ENCODE measurements at places on chromosomes 16 and 17. TPM values are rescaled to one million over a fixed set of nuclear protein-coding genes. Genes with fewer than 3 reads are reported as not detected.

The ANKRD40CL gene
- total RNA-seq, result not detected

The CCL14 gene
- total RNA-seq, result 59.8 TPM

The C16orf96 gene
- not detected for total RNA-seq

The NPTX1 gene
- total RNA-seq, result 3.3 TPM

The HIC1 gene
- total RNA-seq, result 86.4 TPM

The ABCA10 gene
- total RNA-seq, result 4.2 TPM

The SYT17 gene
- total RNA-seq, result 6.2 TPM

The CDH1 gene
- total RNA-seq, result 0.83 TPM

The SLC16A11 gene
- total RNA-seq, result 0.99 TPM

DNA sequence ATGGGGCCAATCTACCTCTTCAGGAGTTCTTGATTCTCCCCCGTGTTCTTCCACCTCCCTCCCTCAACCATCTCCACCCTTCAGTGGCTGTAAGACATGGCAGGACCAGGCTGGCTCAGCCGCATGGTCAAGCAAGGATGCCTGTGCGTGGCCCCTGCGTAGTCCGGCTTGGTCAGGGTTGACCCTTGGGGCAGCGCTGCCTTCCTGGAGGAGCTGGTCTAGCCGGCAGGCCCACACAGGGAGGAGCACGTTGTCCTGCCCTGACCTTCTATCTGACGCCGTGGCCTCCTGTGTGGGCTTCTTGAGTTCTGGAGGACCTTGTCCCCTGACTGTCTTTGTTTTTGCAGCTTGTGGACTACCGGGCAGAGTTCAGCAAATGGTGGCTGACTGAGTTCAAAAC, 169.8 kb downstream of the DNAH9 start:
- H3K27me3 ChIP-seq, result no peaks in the 10 kb centered on the region
- no peaks in the 10 kb centered on the region for H3K36me3 ChIP-seq

- no peaks in the 10 kb centered on the region for H3K4me1 ChIP-seq
- no peak overlapping the region for H3K27ac ChIP-seq
- DNase-seq, result no peak
- H3K36me3 ChIP-seq, result no peaks in the 10 kb centered on the region
- no peaks in the 10 kb centered on the region for H3K27me3 ChIP-seq
Measured at GRCh38 chr17:78541488-78542206, 35.5 kb downstream of the DNAH17 start.

DNA sequence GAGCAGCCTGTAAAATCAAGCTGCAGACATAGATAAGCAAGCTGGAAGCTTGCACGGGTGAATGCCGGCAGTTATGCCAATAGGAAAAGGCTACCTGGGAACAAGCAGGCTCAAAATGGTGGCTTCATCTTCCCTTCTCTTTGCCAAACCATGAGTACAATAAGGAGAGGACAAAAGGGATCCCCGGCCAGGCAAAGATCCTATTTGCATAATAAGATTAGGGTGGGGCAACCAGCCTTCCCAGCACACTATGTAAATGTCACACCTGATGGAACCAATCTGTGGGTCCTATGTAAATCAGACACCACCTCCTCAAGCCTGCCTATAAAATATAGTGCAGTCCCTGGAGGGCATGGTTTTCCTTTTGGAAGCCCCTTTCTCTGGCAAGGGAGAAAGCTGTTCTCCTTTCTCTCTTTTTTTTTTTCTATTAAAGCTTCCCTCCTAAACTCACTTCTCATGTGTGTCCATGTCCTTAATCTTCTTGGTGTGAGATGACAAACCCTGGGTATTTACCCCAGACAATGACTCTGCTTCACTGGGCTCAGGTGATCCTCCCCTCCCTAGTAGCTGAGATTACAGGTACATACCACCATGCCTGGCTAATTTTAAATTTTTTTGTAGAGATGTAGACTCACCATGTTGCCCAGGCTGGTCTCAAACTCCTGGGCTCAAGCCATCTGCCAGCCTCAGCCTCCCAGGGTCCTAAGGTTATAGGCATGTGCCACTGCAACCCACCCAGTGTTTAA, 44.2 kb downstream of the PSMD12 start:
- no peak overlapping the region for H3K27ac ChIP-seq
- H3K27me3 ChIP-seq, result no peaks in the 10 kb centered on the region
- no peaks in the 10 kb centered on the region for H3K4me1 ChIP-seq
- H3K4me3 ChIP-seq, result no peak overlapping the region

DNA sequence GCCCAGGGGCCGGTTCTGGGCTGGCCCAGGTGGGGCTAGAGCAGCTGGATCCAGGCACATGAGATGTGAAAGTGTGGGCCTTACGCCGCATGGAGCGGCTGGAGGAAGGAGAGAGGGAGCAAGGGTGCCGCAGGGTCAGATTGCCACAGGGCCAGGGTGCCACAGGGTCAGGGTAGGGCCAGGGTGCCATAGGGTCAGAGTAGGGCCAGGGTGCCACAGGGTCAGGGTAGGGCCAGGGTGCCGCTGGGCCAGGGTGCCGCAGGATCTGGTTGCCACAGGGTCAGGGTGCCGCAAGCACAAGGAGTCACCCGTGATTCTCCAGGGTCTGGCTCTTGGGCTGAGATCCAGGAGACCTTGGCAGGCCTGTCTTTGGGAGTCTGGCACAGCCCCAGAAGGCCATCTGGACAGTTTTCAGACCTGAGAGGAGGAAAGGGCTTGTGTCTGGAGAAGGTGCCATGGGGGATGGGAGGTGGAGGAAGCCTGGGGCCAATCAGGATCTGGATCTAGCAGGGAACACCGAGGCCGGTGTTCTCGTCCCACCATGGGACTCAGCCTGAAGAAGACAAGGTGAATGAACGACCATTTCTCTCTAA, 13.1 kb upstream of the LASP1NB start:
- no peak for DNase-seq
- H3K4me3 ChIP-seq, result no peak overlapping the region
- H3K27ac ChIP-seq, result peak overlapping the region; percentile 62
- no peaks in the 10 kb centered on the region for H3K27me3 ChIP-seq
- H3K36me3 ChIP-seq, result peaks cover 51% of the 10 kb centered on the region

- DNase-seq, result no peak
- no peaks in the 10 kb centered on the region for H3K36me3 ChIP-seq
- no peaks in the 10 kb centered on the region for H3K27me3 ChIP-seq
- no peaks in the 10 kb centered on the region for H3K4me1 ChIP-seq
- H3K4me3 ChIP-seq, result no peak overlapping the region
- no peak overlapping the region for H3K27ac ChIP-seq
Measured at GRCh38 chr16:29007730-29008593, 23.1 kb downstream of the LAT start.

- no peaks in the 10 kb centered on the region for H3K27me3 ChIP-seq
- no peak overlapping the region for H3K27ac ChIP-seq
- no peaks in the 10 kb centered on the region for H3K4me1 ChIP-seq
- DNase-seq, result no peak
- H3K4me3 ChIP-seq, result no peak overlapping the region
- H3K36me3 ChIP-seq, result no peaks in the 10 kb centered on the region
Measured at GRCh38 chr17:62714016-62714777, 86.7 kb downstream of the MRC2 start.

DNA sequence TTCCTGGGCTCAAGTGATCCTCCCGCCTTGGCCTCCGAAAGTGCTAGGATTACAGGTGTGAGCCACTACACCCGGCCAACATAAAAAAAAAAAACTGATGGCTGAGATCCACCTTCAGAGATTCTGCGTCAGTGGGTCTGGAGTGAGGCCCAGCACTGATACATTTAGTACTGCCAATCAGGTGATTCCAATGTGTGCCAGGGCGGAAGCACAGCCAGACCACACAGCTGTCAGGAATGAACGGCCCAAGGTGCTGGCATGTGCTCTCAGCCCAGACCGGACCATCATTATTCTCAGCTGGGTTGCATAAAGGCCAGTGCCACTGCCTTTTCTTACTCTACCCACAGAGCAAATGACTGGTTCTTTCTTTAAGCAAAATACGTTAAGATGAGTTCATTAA, 1.2 kb upstream of the BCO1 start:
- H3K27me3 ChIP-seq, result no peaks in the 10 kb centered on the region
- peaks cover 22% of the 10 kb centered on the region for H3K4me1 ChIP-seq
- H3K4me3 ChIP-seq, result no peak overlapping the region
- H3K36me3 ChIP-seq, result no peaks in the 10 kb centered on the region

DNA sequence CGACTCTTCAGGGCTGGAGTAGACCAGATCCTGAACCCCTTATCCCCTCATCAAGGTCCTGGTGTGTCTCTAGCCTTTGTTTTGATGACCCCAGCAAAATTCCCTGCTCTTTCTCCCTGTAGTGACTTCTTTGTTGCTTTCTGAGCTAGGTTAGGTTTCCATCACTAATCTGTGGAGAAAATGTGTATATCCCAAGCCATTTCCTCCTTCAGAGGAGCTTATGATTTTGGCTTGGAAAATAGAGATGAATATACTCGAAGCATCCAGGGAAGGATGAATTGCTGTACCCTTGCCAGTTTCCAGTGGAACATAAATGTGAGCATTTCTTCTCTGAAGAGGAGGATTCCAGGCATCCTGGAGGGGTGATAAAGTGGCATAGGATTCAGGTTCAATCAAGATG, 55.8 kb downstream of the KSR1 start:
- H3K4me3 ChIP-seq, result no peak overlapping the region
- H3K27ac ChIP-seq, result no peak overlapping the region
- DNase-seq, result no peak
- H3K4me1 ChIP-seq, result peaks cover 32% of the 10 kb centered on the region

GRCh38 chr16:19804538-19805323, 79.9 kb downstream of the GPRC5B start:
- H3K36me3 ChIP-seq, result no peaks in the 10 kb centered on the region
- no peaks in the 10 kb centered on the region for H3K27me3 ChIP-seq
- H3K4me1 ChIP-seq, result peaks cover 18% of the 10 kb centered on the region
- H3K27ac ChIP-seq, result peak overlapping the region; percentile 63

- H3K4me3 ChIP-seq, result no peak overlapping the region
- H3K27ac ChIP-seq, result no peak overlapping the region
- no peaks in the 10 kb centered on the region for H3K4me1 ChIP-seq
- H3K27me3 ChIP-seq, result no peaks in the 10 kb centered on the region
- no peaks in the 10 kb centered on the region for H3K36me3 ChIP-seq
Measured at GRCh38 chr16:71428883-71429282, 13.0 kb downstream of the TLE7 start.

DNA sequence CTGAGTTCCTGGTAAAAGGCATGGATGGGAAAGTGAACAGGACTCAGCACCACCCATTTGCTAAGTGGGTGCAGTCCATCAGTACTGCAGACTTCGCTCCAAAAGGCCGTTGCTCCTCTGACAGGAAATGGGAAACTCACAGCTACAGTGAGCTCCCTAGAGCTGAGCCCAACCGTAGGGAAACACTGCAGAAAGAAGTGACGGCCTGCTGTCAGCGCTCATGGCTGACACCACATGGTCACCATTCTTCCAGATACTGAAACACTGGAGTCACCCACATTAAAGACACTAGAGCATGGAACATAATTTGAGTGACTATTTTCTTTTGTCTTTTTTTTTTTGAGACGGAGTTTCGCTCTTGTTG, 31.9 kb downstream of the UBE2O start:
- no peaks in the 10 kb centered on the region for H3K27me3 ChIP-seq
- no peaks in the 10 kb centered on the region for H3K36me3 ChIP-seq
- DNase-seq, result no peak
- no peak overlapping the region for H3K4me3 ChIP-seq
- H3K27ac ChIP-seq, result no peak overlapping the region
- peaks cover 20% of the 10 kb centered on the region for H3K4me1 ChIP-seq

DNA sequence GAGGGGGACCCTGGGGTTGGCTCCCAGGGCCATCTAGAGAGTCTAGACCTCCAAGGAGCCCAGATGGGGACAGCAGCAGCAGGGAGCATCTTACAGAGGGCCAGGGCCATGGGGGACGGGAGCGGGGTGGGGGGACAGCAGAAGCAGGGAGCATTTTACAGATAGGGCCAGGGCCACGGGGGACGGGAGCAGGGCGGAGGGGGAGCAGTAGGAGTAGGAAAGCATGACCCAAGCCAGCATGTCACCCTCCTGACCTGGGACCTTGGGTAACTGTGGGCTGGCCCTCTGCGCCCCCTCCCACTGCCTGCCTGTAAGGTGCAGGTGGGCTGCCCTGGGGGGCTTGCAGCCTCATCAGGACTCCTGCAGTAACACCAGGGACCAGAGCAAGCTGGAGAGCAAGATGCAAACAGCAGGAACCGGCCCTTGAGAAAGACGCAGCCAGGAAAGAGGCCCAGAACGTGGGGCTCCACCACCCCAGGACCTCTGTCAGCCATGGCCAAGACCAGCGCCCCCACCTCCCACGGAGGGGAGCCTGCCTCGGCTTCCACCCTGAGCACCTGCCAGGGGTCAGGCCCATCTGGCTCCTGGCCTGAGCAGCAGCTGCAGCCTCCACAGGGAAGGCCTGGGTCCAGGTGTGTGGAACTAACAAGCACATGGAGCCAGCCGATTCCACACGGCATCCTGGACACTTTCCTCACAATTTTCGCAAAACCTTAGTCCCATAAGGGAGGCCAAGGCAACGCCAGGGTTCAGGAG, 2.4 kb downstream of the ZNF598 start:
- peak overlapping the region; percentile 79 for H3K4me3 ChIP-seq
- DNase-seq, result no peak
- H3K27me3 ChIP-seq, result no peaks in the 10 kb centered on the region
- peaks cover 70% of the 10 kb centered on the region for H3K4me1 ChIP-seq
- peaks cover 18% of the 10 kb centered on the region for H3K36me3 ChIP-seq
- peak overlapping the region; percentile 96 for H3K27ac ChIP-seq

- DNase-seq, result no peak
- H3K27me3 ChIP-seq, result no peaks in the 10 kb centered on the region
- H3K4me3 ChIP-seq, result no peak overlapping the region
- H3K4me1 ChIP-seq, result peaks cover 4% of the 10 kb centered on the region
Measured at GRCh38 chr17:81303385-81303784, 8.3 kb upstream of the SLC38A10 start.

DNA sequence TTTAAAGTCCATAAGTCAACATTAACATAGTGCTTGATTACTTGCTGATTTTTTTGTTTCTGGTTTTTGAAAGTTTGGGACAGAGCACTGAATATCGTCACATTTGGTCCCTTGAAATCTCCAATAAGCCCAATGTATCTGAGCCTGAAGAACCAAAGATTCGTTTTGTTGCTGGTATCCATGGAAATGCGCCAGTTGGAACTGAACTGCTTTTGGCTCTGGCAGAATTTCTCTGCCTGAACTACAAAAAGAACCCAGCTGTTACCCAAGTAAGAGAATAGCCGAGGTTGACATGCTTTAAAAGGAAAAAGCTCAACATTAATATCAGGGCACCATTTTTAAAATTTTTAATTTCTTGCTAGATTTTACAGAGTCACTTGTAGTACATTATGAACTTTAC, 27.7 kb upstream of the GOSR1 start:
- H3K27ac ChIP-seq, result no peak overlapping the region
- no peak for DNase-seq
- no peaks in the 10 kb centered on the region for H3K4me1 ChIP-seq
- no peaks in the 10 kb centered on the region for H3K27me3 ChIP-seq
- peaks cover 19% of the 10 kb centered on the region for H3K36me3 ChIP-seq

- no peaks in the 10 kb centered on the region for H3K27me3 ChIP-seq
- H3K4me3 ChIP-seq, result no peak overlapping the region
- peaks cover 6% of the 10 kb centered on the region for H3K4me1 ChIP-seq
- DNase-seq, result no peak
- H3K36me3 ChIP-seq, result peaks cover 41% of the 10 kb centered on the region
Measured at GRCh38 chr16:22321340-22322001, 24.3 kb downstream of the POLR3E start.

DNA sequence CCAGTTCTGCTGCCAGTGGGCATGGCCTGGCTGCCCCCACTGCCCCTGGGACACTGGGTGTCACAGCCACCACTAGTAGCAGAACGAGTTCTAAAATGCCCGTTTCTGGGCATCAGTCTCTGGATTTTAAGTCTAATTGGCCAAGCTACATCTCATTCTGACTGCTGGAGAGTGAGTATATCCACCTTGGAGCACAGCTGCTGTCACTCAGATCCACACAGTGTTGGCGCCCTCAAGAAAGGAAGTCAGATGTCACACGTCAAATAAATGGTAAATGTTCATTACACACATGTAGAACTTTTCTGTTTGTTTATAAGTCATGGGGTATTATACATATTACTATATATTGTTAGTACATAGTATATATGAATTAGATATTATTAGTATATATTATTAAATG, 19.4 kb downstream of the GNGT2 start:
- no peak overlapping the region for H3K4me3 ChIP-seq
- H3K27ac ChIP-seq, result peak overlapping the region; percentile 97
- no peaks in the 10 kb centered on the region for H3K27me3 ChIP-seq
- no peak for DNase-seq
- H3K4me1 ChIP-seq, result no peaks in the 10 kb centered on the region
- H3K36me3 ChIP-seq, result no peaks in the 10 kb centered on the region

Data from esophagus muscularis mucosa (tissue), 4 donors.